ENCODE measurements at places on chromosomes 1 and 21.

DNA sequence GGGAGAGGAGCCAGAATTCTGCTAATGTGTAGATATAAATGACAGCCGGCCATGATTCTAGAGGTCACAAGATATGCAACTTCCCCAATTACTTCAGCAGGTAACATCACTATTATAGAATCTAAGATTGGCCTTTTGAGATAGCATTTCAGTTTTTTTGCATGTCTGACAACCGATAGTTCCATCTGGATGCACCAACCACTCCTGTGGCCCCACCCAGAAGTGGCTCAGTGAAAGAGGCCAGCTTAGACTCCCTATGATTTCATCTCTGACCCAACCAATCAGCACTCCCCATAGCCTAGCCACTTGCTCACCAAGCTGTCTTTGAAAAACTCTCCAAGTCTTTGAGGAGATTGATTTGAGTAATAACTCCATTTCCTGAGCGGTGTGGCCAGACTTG is 30.3 kb upstream of the NUF2 start:
- DNase-seq: no peak

- no peak for DNase-seq
Measured at GRCh38 chr1:55679971-55680370, 464.8 kb upstream of the USP24 start.

- no peak for DNase-seq
Measured at GRCh38 chr21:43930074-43930847, 65.2 kb downstream of the AGPAT3 start.

- no peak for DNase-seq
Measured at GRCh38 chr1:193013005-193013404, 46.2 kb downstream of the UCHL5 start.

DNA sequence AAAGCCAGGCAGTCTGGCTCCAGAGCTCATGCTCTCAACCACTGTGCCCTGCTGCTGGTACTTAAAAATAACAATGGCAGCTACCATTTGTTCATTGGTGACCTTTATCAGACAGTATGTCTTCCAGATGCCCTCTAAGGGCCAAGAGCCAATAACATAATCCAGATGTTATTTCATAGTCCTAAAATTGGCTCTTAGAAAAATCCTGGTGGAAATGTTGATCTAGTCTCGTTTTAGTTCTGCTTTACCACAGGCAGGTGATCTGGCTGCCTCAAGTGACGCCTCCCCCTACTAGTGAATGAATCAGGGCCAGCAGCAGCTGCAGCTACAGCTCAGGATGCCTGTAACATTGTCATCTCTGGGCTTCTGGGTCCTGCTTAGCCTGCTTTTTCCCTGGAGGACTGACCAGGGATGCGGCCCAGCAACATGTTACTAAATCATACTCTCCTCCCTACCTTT is 12.6 kb upstream of the HMGN2 start:
- no peak for DNase-seq

DNA sequence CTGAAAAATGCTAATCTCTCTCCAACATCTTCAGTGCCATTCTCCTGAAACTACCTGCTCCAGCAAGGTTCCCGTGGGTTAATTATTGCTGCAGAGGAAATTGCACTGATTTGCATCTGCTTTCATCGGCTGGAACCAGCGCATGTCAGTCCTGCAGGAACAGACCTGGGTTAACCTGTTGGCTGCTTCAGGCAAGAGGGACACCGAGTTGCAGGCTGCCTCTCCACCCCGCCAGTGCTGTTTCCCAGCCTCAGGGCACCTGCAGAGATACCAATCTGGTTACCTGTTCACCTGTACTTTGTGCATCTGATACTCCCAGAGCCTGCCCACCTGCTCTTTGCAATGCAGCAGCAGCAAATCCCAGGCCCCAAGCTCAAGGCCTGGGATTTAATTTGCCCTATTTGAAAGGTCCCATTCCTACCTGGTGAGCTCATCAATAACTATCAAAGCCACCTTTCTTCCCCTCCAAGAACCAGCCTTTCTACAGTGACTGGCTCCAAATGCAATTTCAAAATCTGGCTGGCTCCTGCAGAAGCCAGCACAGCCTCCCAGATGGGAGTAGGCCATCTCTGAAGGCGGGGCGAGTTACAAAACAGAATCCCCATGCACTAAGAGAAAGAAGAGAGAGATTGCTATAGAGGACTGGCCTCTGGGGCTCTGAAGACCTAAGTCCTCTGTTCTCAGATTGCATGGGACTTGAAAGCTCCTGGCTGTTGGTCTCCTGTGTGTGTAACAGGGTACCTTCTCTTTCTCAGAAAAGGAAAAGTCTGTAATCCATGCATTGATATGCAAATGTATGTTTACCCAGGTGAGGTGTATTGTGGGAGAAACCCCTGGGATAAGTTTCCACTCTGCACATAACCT is 67.8 kb downstream of the TOMM20 start:
- DNase-seq: no peak

DNA sequence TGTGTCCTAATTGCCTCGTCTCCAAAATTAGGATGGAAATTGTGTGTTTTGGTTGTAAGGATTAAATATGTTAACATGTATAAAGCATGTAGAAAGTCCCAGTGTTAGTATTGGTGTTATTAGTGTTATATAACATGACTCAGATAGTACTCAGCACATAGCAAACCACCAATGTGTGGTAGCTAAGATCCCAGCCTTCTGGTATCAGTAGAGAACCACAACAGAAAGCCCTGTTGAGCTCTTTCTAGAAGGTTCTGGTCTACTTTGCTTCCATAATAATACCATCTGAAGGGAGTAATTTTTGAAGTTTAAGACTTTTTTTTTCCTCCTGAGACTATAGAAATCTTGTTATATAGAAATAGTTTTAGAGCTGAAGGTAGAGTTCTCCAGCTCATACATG is 259.3 kb upstream of the SGIP1 start:
- DNase-seq: no peak

- no peak for DNase-seq
Measured at GRCh38 chr1:63073309-63074306, 248.8 kb upstream of the FOXD3 start.

DNA sequence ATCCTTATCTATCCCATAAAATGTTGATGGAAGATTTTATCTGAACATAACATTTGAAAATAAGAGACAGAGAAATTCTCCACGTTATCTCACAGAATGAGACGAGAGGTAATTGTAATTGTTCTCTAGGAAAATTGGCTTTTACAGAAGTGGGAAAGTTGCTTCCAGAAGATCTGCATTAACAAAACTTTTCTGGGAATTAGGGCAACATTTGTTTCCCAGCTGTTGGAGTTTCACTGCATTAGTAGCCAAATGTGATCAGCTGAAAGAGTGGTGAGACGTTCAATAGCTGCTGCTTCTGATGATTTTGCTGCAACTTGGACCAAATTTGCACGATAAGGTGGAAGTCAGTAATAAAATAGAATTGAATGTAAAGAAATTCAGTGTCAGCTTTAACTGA is 7.6 kb downstream of the CHODL start:
- DNase-seq: no peak

- no peak for DNase-seq
Measured at GRCh38 chr1:29601021-29601420, 364.7 kb downstream of the PTPRU start.

DNA sequence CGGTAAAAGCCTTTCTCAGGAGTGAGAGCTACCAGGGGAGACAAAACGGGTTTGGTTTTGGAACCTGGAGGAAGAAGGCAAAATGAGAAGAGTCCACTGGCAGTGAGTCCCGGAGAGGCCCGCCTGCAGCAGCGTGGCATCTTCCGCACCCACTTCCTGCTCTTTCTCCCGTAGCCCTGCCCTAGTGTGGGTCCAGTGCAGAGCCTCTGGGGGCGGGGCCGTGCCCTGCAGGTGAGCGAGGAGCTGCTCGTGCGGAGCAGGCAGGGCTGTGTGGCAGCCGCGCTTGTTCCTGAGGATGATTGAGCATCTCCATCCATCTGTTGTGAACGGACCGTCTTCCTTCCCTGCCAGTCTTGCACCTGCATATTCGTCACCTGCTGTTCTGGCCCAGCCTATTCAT is 66.5 kb downstream of the PEX14 start:
- no peak for DNase-seq

DNA sequence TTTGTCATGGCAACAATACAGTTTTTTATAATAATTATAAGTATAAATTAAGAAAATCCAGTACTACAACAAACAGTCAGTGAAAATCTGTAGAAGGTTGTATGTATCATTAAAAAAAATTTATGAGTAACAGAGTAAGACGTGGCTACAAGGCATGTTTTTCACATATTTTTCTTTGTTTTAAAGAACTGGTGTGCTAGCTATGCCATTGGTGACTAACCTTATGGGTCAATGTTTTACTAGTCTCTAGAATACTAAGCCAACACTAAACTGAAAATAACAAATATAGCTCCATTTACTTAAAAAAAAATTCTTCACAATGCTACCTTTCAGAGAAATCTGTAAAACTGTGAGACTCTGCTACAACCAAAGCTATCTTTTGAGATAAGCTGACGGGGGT is 261.5 kb downstream of the ADGRL2 start:
- no peak for DNase-seq

DNA sequence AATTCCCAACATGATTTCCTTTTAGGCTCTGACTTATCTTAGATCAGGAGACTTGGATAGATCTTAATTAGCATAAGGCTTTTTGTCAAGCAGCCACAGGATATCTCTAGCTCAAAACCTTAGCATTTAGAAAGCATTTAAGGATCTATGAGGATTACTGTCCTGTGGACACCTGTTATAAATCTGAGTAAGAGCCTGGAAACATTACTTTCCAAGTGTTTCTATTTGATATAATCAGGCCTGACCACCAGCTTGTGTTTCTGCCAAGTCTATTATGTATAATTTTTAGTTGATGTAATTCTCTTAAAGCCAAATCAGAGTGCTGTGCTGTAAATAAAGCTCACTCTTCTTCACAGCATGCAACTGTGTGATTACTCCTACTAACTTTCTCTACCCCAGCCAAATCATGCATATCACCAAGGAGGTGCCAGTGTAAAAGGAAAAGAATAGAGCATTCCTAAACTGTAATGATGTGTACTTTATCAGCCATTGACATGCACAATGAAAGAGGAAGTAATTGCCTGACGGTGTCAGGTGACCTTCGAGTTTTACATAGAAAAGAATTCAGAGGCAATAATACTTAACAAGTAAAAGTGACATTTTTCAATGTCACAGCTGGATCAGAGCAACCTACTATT is 309.9 kb upstream of the PRMT6 start:
- no peak for DNase-seq

- no peak for DNase-seq
Measured at GRCh38 chr1:165486663-165487062, 41.7 kb upstream of the RXRG start.

- DNase-seq: no peak
Measured at GRCh38 chr21:31554511-31555022, 104.9 kb upstream of the SOD1 start.

GRCh38 chr1:165434281-165434680 is 10.6 kb downstream of the RXRG start:
- DNase-seq: no peak

- no peak for DNase-seq
Measured at GRCh38 chr1:67415041-67415440, 15.2 kb downstream of the SERBP1 start.

DNA sequence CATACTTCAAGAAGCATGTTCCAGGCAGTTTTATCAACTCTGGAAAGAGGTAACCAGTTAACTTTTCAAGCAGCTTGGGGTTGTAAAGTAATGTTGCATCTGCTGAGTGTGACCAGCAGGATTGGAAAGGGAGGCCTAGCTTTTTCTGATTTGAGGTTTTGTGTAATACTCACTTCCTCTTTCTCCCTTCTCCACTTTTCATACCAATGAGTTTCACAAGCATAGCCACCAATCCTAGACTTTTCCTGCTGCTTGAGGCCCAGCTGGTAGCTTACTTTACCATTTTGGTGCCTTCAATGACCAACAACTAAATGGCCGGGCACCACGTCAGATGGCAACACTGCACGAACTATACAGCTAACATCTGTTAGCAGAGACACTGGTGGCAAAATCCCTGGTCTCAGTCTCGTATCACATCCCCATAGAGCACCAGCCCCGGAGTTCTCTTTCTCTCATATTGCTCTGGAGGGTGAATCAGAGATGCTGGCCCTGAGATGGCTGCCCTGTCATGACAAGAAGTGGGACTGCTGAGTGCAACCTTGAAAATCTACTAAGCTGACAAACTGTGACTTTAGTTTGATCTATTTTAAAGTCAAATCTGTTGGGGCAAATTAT is 14.8 kb upstream of the GPR88 start:
- DNase-seq: no peak

DNA sequence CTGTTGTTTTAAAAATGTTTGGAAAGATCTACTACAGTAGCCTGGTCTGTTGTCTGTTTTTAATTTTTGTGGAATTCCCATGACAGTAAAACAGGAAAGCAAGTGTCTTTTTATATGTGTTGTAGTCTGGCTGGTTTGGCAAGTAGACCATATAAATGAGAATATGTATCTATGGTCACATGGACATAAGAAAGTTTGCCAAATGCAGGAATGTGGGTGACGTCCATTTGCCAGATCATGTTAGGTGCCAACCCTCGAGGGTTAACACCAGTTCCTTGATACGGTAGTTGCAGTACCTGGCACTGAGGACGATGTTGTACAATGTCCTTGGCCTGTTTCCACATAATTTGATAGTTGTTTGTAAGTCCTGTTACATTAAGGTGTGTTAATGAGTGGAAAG is 6.2 kb downstream of the DAP3 start:
- no peak for DNase-seq
